ENCODE measurements at places on chromosomes 16 and 17. TPM values are rescaled to one million over a fixed set of nuclear protein-coding genes. Genes with fewer than 3 reads are reported as not detected.

Gene ALKBH5
- polyA plus RNA-seq, result 70.3 TPM

- H3K4me1 ChIP-seq, result no peaks in the 10 kb centered on the region
- no peak for DNase-seq
- no peak overlapping the region for H3K27ac ChIP-seq
- H3K4me3 ChIP-seq, result no peak overlapping the region
These were observed 92.0 kb downstream of the ABCA8 start for GRCh38 chr17:68863091-68863652.

GRCh38 chr17:31726980-31727427 lies 132.0 kb downstream of the COPRS start:
- no peak overlapping the region for H3K27ac ChIP-seq
- peaks cover 11% of the 10 kb centered on the region for H3K4me1 ChIP-seq
- no peaks in the 10 kb centered on the region for H3K36me3 ChIP-seq
- H3K27me3 ChIP-seq, result no peaks in the 10 kb centered on the region
- DNase-seq, result peak; percentile 82

GRCh38 chr17:66661411-66662256 lies 173.3 kb upstream of the CACNG5 start:
- H3K27me3 ChIP-seq, result no peaks in the 10 kb centered on the region
- no peak overlapping the region for H3K27ac ChIP-seq
- H3K4me1 ChIP-seq, result no peaks in the 10 kb centered on the region
- H3K4me3 ChIP-seq, result no peak overlapping the region

Data from fibroblast of lung (primary cell).